ENCODE measurements at places on chromosomes 3 and 15.

DNA sequence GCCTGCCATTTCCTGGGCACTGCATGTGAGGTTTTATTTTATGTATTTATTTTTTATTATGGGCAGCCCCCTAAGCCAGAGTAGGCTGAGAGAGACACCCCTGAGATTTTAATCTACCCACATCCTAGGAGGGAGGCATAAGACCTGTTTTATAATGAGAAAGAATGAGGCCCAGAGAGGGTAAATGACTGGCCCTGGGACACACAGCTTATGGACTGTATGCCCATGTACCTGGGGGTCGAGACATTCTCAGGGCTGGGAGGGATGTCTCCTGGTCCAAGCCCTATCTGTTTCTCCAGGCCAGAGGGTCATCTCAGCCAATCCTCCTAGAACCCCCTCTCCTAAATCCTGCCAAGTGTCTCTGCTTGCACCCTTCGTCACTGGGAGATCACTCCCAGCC, 6.1 kb downstream of the PLXND1 start:
- DNase-seq: no peak

- DNase-seq: no peak
Measured at GRCh38 chr15:36999778-37000177, 100.6 kb downstream of the MEIS2 start.

DNA sequence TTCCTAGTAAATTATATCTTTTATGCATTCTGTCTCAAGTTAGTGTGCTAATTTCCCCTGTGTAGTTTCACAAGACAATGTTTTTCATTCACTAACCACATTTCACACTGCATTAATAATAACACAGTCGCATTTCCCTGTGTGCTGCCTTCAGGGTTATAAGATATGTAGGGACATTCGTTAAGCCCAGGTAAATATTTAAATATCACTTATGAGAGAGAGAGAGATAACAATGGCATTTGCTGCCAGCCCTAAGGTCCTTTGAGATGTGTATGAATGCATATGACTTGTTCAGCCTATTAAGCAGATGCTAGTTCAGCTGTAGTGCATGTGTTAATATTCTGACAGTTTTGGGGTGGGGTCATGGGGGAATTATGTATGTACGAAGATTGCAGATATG, 876.7 kb downstream of the NAALADL2 start:
- DNase-seq: no peak

DNA sequence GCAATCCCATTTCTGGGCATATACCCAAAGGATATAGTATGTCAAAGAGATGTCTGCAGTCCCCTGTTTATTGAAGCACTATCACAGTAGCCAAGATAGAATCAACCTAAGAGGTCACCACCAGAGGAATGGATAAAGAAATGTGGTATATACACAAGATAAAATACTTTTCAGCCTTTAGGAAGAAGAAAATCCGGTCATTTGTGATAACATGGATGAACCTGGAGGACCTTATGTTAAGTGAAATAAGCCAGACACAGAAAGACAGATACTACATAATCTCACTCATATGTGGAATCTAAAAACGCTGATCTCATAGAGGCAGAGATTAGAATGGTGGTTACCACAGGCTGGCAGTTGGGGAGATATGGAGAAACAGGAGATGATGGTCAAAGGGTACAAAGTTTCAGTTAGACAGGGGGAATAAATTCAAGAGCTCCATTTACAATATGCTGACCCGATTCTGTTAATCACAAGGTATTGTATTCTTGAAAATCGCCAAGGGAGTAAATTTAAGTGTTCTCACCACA, 195.8 kb downstream of the MTHFS start:
- no peak for DNase-seq

DNA sequence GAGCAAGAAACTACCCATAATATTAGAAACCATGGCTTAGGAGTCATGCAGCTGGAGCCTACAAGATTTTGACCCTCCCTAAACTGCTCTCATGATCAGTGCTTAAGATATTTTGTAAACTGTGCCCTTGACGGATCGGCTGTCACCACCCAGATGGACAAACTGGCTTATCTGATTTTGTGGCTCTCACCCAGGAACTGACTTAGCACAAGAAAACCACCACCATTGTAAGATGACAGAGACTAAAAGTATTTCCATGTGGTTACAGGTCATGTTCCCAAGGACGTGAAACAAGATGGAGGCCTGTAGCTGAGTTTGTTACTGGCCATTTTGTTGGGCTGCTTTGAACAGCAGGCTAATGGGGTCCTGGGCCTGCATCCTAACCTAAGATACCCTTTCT, 940.9 kb downstream of the OTOL1 start:
- DNase-seq: no peak

DNA sequence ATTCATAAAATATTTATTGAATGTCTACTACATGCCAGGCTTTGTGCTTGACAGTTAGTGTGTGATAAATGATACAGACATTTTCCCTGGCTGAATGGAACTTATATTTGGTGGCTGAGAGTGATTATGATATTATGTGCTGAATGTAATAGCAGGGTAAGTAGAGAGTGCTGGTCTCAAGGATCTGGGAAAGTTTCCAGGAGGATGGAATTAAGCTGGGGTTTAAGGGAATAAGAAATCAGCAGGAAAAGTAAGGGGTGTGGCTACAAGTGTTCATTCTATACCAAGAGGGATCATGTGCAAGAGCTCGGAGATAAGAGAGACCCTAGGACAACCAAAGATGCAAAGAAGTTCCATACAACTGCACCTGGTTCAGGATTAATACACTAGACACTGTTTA, 500.1 kb upstream of the CFAP20DC start:
- DNase-seq: no peak

DNA sequence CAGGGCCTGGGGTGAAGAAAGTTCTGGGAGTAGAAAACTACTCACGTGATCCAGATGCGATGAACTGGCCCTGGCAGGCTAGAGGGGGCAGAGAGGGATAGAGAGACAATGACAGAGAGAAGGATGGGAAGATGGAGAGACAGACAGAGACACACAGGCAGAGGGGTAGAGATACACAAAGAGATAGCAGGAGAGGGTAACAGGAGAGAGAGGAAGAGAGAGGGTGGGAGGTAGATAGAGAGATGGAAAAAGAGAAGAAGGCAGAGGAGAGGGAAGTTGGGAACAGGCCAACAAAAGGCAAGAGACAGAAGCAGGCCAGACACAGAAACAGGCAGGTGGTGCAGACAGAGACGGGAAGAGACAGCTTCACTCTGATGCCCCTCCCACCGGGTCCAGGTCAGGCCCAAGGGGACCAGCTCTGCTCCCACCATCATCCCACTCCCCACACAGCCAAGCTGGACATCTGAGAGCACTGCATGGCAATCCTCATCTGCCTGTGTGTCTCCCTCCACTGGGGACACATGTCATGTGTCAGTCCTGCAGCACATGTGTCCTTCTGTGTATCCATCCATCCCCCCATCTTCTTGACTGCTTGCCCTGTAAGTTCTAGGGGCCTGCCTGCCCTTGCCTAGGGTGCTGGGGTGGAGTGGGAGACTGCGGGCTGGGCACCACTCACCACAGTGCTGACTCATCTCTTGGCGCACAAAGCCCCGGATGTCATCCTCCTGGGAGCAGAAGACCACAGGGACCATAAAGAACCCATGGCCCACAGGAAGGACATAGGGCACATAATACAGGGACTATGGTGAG, 2.2 kb upstream of the UCN2 start:
- no peak for DNase-seq

DNA sequence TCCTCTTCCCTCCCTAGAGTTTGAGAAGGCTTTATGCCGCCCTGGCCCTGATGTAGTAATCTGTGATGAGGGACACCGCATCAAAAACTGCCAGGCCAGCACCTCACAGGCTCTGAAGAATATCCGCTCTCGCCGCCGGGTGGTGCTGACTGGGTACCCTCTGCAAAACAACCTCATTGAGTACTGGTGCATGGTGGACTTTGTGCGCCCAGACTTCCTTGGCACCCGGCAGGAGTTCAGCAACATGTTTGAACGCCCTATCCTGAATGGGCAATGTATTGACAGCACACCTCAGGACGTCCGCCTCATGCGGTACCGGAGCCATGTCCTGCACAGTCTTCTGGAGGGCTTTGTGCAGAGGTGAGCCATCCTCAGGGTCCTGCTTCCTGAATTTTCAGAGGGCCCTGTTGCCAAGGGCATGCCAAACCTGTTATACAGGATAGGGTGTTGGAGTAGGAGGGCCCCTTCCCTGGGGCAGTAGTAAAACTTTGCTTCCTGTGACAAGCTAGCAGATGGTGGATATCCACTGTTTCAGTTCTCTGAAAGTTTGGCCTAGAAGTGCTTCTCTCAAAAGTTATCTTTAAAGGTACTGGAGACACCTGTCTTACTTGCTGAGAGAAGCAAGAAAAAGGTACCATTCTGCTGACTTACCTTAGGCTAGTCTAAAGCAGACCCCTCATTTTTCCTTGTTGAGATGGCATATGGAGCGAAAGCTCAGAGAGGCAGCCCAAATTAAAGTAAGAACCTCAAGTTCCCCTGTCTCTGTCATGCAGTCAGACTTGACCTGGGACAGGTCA, 33.7 kb upstream of the TEX264 start:
- DNase-seq: no peak

DNA sequence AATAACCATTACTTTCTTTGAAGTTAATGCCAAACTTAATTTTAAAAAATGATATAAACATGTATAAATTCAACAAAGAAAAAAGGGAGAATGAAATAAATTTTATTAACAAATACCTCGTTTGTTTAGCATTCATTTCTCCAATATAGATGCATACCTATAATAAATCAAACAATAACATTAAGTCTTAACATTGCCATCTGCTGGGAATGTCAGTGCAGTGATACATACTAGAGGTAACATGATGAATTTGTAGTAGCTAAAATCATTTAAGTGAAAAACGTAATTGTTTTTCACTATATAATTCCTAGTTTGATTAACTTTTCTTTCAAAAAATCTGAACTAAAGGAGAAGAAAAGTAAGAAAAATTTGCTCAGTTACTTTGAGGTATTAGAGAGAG, 340.2 kb upstream of the CBLB start:
- no peak for DNase-seq

- DNase-seq: no peak
Measured at GRCh38 chr3:110413807-110414748, 657.5 kb upstream of the NECTIN3 start.

- DNase-seq: no peak
Measured at GRCh38 chr3:159854500-159855124, 134.0 kb upstream of the IL12A start.

DNA sequence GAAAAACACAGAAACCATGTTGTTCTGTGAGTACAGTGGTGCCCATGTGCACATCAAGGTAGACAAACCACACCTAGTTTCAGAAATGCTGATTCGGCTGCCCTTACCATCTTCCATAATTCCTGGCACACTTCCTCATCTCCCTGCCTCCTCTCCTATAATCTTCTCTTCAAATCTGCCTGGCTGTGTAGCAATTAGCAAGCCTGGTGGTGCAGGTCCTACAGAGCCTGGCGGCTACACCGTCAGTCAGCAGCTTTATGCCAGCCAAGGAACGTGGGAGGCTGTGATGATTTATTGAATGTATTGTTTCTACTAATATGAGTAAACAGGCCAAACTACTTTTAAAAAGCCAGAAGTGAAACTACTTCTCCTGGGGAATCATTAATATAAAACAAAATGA, 106.8 kb downstream of the SEMA6D start:
- no peak for DNase-seq

GRCh38 chr3:183253528-183254486, 754 bp downstream of the B3GNT5 start:
- peak; percentile 12 for DNase-seq

DNA sequence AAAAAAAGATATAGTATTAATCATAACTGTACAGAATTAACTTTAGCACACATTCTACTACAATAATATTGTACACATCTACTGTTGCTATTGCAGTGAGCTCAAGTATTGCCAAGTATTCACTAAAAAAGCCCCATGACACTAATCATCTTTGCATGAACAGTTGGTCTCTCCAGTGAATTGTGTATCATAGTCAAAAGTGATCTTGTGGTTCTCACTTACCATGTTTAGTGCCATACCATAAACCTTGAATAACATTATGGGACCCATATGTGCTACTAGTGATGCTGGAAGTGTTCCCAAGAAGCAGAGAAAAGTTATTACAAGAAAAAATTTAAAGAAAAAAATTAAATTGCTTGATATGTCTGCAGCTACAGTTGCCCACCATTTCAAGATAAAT, 177.1 kb downstream of the PCCB start:
- DNase-seq: no peak

- no peak for DNase-seq
Measured at GRCh38 chr3:6099458-6100075, 761.3 kb upstream of the GRM7 start.

GRCh38 chr3:37785736-37786135, 75.9 kb upstream of the CTDSPL start:
- DNase-seq: no peak

- no peak for DNase-seq
Measured at GRCh38 chr3:53202331-53203015, 41.5 kb downstream of the PRKCD start.

GRCh38 chr3:23723930-23724329, 81.8 kb upstream of the UBE2E1 start:
- no peak for DNase-seq

DNA sequence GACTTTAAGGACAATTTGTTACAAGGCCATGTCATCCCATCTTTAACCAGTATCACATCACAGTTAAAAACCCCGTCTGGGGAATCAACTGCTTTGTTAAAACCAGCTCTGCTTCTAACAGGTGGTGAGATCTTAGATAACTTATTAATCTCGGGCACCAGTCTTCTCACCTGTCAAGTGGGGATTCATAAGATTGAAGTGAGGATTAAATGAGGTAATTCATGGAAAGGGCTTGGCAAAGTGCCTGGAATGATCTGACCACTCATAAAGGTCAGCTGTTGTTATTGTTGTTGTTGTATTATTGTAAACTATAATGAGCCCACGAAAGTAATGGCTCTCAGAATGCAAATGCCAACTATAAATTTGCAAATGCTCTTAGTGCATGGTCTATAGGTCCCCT, 30.1 kb upstream of the SLC24A5 start:
- no peak for DNase-seq

DNA sequence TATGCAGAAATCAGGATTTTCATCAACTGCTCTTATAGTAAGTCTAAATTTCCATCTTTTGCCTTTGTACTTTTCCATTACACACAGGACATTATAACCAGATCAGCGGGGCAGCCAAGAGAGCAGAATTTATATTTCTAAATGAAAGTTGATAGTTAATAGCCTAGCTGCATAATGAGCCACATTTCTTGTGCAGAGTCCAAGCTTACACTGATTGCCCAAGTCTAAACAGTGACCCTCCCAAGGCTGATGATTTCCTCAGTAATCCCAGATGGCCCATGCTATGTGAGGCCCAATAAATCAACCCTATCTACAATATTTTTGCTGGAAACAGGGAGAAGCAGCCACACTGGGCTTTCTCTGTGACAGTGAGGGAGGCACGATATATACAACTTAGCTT, 475.8 kb upstream of the KCNMB2 start:
- DNase-seq: no peak

- no peak for DNase-seq
Measured at GRCh38 chr15:48965972-48966371, 2.3 kb upstream of the SHC4 start.

GRCh38 chr15:76162784-76163456, 103.1 kb downstream of the TMEM266 start:
- DNase-seq: no peak

- DNase-seq: no peak
Measured at GRCh38 chr15:60803059-60803458, 324.1 kb upstream of the ICE2 start.

GRCh38 chr3:14627815-14628214, 23.7 kb upstream of the CCDC174 start:
- DNase-seq: no peak

- DNase-seq: no peak
Measured at GRCh38 chr3:95705786-95706418, 1108.5 kb upstream of the EPHA6 start.
